ENCODE measurements at places on chromosomes 1 and 21. TPM values are rescaled to one million over a fixed set of nuclear protein-coding genes. Genes with fewer than 3 reads are reported as not detected.

SPRR2G gene
- not detected for total RNA-seq

DNA sequence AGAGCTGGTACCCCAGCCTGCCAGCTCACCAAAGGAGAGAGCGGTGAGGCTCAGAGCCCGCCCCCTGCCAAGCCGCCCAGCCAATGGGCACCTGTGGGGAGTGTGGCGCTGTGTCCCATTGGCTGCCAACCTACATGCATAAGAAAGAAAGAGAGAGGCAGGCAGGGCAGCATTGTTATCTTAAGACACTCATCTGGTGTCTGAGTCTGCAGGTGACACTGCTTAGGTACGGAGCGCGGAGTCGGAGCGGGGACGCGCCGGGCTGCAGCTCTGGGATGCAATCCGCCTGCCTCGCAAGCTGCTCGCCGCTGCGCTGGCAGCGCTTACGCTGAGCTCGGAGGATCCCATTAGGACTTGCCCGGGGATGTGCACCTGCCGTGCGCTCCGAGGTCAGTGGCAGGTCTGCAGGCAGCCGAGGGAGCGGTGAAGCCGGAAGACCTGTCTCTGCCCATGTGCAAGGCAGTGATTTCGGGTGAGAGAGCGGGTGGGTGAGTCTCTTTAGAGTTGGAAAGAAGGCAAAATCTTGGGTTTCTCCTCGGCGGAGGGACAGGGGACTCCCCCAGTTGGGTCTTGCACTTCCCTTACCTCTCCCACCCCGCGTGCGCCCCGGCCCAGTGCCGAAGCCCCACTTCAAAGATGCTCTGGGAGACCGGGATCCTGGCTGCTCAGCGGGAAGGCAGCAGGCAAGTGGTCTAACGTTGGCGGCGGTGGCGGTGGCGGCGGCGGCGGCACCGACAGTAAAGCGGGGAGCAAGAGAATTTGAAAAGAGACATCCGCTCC, at the start of gene BRINP2:
TSS of gene BRINP2 (plus strand) at position 203 of the 780 bp plus-strand sequence. CDS start 58,919 bp downstream, outside the sequence.
- H3K4me1 ChIP-seq, result peaks cover 4% of the 10 kb centered on the region
- H3K36me3 ChIP-seq, result peaks cover 3% of the 10 kb centered on the region
- H3K4me3 ChIP-seq, result no peak within 1 kb of the TSS
- peak; percentile 74 for DNase-seq

- no peak for DNase-seq
- no peak overlapping the region for H3K27ac ChIP-seq
- no peak overlapping the region for H3K4me3 ChIP-seq
- H3K4me1 ChIP-seq, result peaks cover 5% of the 10 kb centered on the region
These were observed 295.9 kb downstream of the TPR start for GRCh38 chr1:186079084-186079684.

GRCh38 chr21:45471525-45472221, 66.7 kb downstream of the COL18A1 start:
- H3K4me1 ChIP-seq, result peaks cover 21% of the 10 kb centered on the region
- H3K4me3 ChIP-seq, result peak overlapping the region; percentile 41
- peak overlapping the region; percentile 91 for H3K27ac ChIP-seq
- H3K27me3 ChIP-seq, result no peaks in the 10 kb centered on the region

- no peak overlapping the region for H3K27ac ChIP-seq
- H3K4me1 ChIP-seq, result no peaks in the 10 kb centered on the region
- DNase-seq, result no peak
- peaks cover 16% of the 10 kb centered on the region for H3K27me3 ChIP-seq
These were observed 51.6 kb upstream of the ITPKB start for GRCh38 chr1:226790545-226791181.

DNA sequence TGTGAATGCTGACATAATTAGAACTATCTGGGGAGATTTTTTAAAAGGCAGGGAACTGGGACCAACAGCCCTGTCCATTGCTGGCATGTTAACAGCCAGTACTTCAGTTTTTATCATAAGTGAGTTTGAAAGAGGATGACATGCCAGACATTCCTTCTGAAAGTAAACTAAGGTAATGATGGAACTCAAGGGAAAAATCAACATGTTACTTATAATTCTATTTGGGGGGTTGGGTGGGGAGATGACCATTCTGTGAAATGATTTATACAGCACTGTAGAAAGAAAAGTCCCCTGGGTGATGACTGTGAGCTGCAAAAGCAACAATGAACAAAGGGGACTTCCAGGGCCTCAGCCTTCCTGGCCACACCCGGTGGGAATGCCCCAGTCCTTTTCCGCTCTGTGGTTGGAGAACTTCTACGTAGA, 5.4 kb upstream of the LAMC2 start:
- H3K27ac ChIP-seq, result peak overlapping the region; percentile 61
- H3K27me3 ChIP-seq, result no peaks in the 10 kb centered on the region
- no peaks in the 10 kb centered on the region for H3K36me3 ChIP-seq
- no peak for DNase-seq

GUK1 gene
- 174 TPM for total RNA-seq

S100A11 gene
- 1,438 TPM for total RNA-seq

GRCh38 chr21:31874812-31875212, 2.0 kb downstream of the HUNK start:
- H3K4me1 ChIP-seq, result peaks cover 50% of the 10 kb centered on the region
- peak overlapping the region; percentile 55 for H3K27ac ChIP-seq
- no peak for DNase-seq
- peaks cover 13% of the 10 kb centered on the region for H3K27me3 ChIP-seq
- H3K36me3 ChIP-seq, result peaks cover 22% of the 10 kb centered on the region

AVPR1B gene
- total RNA-seq, result 0.87 TPM

DNA sequence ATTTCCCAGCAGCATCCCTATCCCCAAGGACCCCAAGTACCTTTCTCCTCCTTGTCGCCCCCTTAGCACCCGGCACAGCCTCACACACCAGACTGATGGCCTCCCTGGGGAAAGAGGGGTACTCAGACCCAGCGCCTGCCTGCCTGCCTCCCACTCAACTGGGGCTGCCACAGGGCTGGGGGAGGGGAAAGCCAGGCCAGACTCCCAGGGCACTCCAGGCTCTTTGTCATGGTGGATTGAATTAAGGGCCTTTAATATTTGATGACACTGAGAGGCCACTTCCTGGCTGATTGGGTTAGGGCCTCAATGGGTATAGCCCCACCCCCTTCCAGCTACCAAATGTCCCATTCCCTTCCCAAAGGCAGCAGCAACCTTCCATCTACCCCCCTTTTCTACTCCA, 1.8 kb downstream of the SHC1 start:
- peak overlapping the region; percentile 50 for H3K27ac ChIP-seq
- H3K4me3 ChIP-seq, result peak overlapping the region; percentile 89
- DNase-seq, result no peak
- H3K27me3 ChIP-seq, result no peaks in the 10 kb centered on the region

GRCh38 chr1:177732178-177732577, 237.7 kb downstream of the SEC16B start:
- no peaks in the 10 kb centered on the region for H3K36me3 ChIP-seq
- H3K27me3 ChIP-seq, result peaks cover 2% of the 10 kb centered on the region
- H3K4me3 ChIP-seq, result no peak overlapping the region
- H3K27ac ChIP-seq, result no peak overlapping the region
- DNase-seq, result no peak
- H3K4me1 ChIP-seq, result no peaks in the 10 kb centered on the region

- no peak for DNase-seq
- H3K27ac ChIP-seq, result peak overlapping the region; percentile 48
- peaks cover 5% of the 10 kb centered on the region for H3K36me3 ChIP-seq
- H3K27me3 ChIP-seq, result no peaks in the 10 kb centered on the region
These were observed 53.2 kb downstream of the SPSB1 start for GRCh38 chr1:9345922-9346321.

KDM1A gene
- total RNA-seq, result 98.8 TPM

TSPEAR gene
- 0.59 TPM for total RNA-seq

PRDM15 gene
- 8.8 TPM for total RNA-seq

DNA sequence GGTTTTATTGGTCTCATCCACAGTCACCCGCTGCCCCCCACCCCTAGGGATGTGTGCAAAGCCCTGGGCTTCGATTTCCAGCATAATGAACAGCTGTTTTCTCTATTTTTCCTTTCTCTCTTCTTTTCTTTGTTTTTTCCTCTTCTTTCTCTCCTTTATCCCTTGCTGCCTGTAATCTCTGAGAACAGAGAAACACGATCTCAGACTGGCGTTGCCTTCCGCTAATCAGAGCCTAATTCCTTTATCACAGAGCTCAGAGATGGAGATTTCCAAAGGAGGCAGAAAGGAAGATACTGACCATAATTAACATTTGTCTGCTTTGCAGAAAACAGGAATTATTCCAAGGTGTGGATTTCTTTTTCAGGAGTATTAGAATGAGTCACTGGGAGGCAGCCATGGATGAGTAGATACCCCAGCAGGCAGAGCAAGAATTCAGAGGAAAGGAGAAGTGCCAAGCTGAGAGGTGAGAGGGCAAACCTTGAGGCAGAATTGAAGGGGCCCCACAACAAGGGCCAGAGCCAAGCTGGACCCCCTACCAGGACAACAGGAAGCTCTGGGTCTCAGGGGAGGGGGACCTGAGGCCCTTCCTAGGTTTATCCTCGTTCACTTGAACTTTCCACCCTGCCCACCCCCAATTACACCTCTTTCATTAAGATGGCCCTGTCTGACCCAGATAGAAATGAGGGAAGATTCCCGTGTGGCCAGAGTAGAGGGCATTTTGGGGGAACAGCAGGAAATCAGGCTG, 33.3 kb downstream of the MATN1 start:
- peaks cover 34% of the 10 kb centered on the region for H3K27me3 ChIP-seq
- DNase-seq, result no peak
- peak overlapping the region; percentile 42 for H3K4me3 ChIP-seq
- H3K4me1 ChIP-seq, result peaks cover 32% of the 10 kb centered on the region
- H3K36me3 ChIP-seq, result no peaks in the 10 kb centered on the region
- H3K27ac ChIP-seq, result peak overlapping the region; percentile 18

DNA sequence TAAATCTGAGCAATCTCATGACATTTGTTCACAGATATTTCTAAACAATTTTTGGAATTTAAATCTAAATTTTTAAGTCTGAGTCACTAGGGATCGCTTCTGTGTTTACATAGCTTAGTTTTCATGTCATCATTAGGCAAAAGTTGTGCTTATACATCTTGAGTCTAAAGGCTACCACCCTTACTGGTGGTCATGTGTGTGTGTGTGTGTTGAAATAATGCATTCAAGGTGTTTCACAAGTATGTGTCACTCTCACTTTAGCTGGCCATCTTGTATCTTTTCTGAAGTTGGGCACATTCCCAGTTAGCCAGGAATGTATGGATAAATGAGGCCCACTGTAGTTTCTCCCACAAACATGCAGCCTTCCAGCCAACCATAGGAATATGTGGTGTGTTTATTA, 1162.5 kb upstream of the PRMT6 start:
- H3K4me3 ChIP-seq, result no peak overlapping the region
- no peak overlapping the region for H3K27ac ChIP-seq
- no peak for DNase-seq
- H3K27me3 ChIP-seq, result no peaks in the 10 kb centered on the region
- no peaks in the 10 kb centered on the region for H3K4me1 ChIP-seq
- no peaks in the 10 kb centered on the region for H3K36me3 ChIP-seq

- no peaks in the 10 kb centered on the region for H3K4me1 ChIP-seq
- no peak for DNase-seq
- H3K4me3 ChIP-seq, result no peak overlapping the region
- peaks cover 28% of the 10 kb centered on the region for H3K36me3 ChIP-seq
- H3K27ac ChIP-seq, result no peak overlapping the region
- no peaks in the 10 kb centered on the region for H3K27me3 ChIP-seq
These were observed 7.1 kb upstream of the AGO3 start for GRCh38 chr1:35923791-35924221.

CEPT1 gene
- 41.0 TPM for total RNA-seq

MANEAL gene
- total RNA-seq, result 11.6 TPM

DNA sequence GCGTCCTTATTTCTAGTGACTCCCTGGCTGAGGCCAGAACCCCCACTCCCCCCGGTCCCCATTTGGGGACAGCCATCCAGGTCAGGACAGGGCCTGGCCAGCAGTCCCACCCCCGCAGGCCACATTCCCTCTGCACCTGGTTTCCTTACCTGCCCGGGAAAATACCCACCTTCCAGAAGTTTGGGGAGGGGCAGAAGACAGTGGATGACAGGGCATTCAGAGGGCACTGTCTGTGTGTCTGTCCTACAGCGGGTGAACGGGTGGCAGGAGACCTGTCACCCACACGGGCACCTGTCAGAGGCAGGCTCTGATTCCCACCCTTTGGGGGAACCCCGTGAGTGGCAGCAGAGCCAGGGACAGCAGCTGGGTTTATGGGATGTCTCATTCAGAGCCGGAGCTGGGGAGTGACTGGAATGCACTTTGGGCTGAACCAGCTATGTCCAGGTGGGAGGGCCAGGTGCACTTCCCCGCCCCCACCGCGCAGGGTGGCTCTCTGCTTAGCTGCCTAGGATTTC, 2.0 kb downstream of the ARHGEF16 start:
- H3K36me3 ChIP-seq, result no peaks in the 10 kb centered on the region
- no peak for DNase-seq
- H3K27ac ChIP-seq, result no peak overlapping the region
- H3K27me3 ChIP-seq, result no peaks in the 10 kb centered on the region

TEDDM1 gene
- not detected for total RNA-seq

DNA sequence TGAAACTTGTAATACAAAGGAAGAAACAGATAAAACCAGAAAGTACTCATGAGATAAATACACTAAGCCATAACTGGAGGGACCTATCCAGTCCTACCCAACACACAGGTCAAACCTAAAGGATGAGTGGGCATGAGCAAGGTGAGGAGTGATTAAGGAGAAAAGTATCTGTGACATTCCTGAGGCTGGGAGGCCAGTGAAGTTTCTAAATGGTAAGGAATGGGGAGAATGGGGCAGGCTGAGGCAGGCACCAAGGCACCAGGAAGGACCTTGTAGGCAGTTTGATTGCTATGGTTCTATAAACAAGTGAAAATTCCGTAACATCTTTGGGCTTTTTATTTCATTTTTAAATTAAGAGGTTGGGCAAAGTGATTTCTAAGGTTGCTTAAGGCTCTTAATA, 10.4 kb downstream of the DDX59 start:
- no peaks in the 10 kb centered on the region for H3K27me3 ChIP-seq
- H3K4me1 ChIP-seq, result no peaks in the 10 kb centered on the region
- peaks cover 53% of the 10 kb centered on the region for H3K36me3 ChIP-seq
- no peak overlapping the region for H3K4me3 ChIP-seq
- H3K27ac ChIP-seq, result no peak overlapping the region

GRCh38 chr1:108686614-108687313, 5.3 kb upstream of the PRPF38B start:
- peaks cover 9% of the 10 kb centered on the region for H3K27me3 ChIP-seq
- H3K36me3 ChIP-seq, result no peaks in the 10 kb centered on the region
- DNase-seq, result no peak
- H3K4me3 ChIP-seq, result no peak overlapping the region
- H3K27ac ChIP-seq, result no peak overlapping the region
- H3K4me1 ChIP-seq, result peaks cover 14% of the 10 kb centered on the region

DNA sequence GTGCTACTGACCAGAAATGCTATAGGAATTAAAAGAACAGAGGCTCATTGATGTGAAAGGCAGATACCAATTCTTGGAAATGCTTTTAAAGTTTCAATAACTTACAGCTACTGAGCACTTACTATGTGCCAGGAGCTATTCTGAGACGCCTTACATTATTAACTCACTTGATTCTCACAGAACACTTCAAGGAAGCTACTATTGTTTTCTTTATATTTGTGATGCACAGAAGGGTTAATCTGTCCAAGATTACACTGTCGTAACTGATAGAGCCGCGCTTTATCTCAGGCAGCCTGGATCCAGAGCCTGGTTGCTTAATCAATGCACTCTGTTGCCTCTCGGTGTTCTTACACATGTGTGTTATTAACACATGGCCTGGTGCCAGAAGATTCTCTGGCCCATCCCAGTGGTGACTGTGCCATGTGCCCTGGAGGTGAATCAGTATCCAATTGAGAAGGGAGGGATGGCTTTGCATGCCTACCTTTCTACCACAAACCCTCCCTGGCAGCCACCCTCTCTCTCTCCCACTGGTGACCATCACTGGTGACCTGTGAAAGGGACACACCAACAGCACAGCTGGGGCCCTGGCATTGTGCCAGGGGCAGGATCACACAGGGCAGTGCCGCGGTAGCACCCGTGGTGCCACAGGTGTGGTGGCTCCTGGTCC, 8.8 kb downstream of the FMO1 start:
- no peak for DNase-seq
- H3K36me3 ChIP-seq, result no peaks in the 10 kb centered on the region
- peaks cover 22% of the 10 kb centered on the region for H3K27me3 ChIP-seq
- no peak overlapping the region for H3K4me3 ChIP-seq

Measured in type B pancreatic cell (in vitro differentiated cells).